ENCODE measurements at places on chromosomes 1 and 21.

- DNase-seq, result no peak
Measured at GRCh38 chr1:147568551-147568950, 27.2 kb downstream of the BCL9 start.

DNA sequence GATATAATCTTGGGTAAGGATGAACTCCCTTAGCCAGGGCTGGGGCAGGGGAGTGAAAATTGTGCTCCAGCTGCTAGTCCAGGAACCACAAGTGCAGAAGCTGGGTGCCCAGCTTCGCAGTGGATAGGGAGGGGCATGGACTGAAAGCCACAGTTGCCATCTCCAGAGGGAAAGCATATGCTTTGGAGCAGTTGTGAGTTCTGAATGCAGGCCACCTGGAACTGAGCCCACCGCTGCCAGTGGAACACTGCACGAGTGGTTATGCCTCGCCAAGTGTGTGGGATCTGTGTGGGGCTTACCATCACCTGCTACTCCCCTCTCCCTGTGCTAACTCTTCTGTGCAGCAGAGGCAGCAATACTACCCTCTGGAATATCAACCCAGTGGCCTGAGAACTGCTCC lies 158.4 kb upstream of the DPT start:
- no peak for DNase-seq

- no peak for DNase-seq
Measured at GRCh38 chr1:30755746-30756145, 1.8 kb downstream of the LAPTM5 start.

- no peak for DNase-seq
Measured at GRCh38 chr1:9731051-9731537, 79.6 kb downstream of the PIK3CD start.

GRCh38 chr21:38861989-38862683 lies 56.4 kb downstream of the ETS2 start:
- no peak for DNase-seq

GRCh38 chr1:205042911-205043806 lies at the start of gene CNTN2:
Gene CNTN2, plus strand, starts transcription at chr1:205043212. Its CDS starts 9,974 bp downstream, at chr1:205053186.
- DNase-seq, result peak; percentile 9

GRCh38 chr1:98133131-98133530 lies 212.3 kb upstream of the DPYD start:
- no peak for DNase-seq

DNA sequence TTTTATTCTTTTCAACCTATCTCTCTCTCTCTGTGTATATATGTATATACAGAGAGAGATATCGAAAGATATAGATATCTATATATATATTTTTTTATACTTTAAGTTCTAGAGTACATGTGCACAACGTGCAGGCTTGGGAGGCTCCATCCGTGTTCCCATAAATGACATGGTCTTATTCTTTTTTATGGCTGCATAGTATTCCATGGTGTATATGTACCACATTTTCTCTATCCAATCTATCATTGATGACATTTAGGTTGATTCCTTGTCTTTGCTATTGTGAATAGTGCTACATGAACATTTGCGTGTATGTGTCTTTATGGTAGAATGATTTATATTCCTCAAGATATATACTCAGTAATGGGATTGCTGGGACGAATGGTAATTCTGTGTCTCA lies 55.2 kb upstream of the GPR88 start:
- DNase-seq, result no peak

DNA sequence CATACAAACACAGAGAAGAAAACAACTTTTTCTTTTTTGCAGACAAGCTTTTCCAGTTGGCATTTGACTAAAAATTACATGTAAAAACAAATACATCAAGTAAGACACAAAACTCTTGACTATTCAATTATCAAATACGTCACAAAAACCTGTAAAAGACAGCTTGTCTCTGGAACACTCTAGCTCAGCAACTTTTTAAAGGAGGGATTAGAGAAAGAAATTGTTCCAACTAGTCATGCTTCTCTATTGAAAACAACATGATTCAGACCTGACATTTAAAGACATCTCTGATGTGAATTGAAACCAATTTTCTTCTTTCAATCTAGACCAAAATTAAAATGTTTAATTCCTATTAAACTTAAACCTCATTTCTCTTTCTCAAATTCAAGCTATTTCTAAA lies 30.3 kb downstream of the SMYD3 start:
- no peak for DNase-seq

DNA sequence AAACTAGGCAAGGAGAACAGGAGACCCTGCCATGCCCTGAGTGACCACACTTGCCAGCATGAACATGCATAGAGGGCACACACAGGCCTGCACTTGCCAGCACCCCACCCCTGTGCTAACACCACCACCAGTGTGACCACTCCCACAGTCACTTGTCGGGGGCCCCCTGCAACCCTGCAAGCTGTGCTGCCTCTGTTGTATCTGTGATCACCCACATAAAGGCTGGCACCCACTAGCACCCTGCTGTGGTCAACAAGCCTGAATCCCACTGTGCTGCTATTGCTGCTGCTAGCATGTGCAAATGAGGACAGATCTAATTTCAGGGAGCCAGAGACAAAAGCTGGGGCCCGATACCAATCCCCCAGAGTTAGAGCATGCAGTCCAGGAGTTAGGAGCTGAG lies 217.7 kb downstream of the GIPC2 start:
- DNase-seq, result no peak

DNA sequence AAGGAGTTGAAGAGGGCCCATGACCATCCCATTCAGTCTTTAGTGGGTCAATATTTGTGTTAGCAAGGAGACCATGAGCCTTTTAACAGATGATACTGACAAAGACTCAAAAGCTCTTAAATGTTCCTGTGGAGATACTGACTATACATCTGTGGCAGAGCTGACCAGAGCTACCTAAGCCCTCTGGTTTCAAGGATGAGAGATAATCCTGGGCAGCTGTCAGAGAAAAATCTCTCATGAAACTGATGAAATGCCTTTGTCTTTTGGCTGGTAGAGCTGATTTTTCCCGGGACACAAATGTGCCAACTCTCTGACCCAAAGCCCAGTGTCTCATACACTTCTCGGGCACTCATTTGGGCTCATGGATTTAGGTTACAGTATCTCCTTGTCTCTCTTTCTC lies 100.9 kb downstream of the XCL2 start:
- DNase-seq, result no peak

DNA sequence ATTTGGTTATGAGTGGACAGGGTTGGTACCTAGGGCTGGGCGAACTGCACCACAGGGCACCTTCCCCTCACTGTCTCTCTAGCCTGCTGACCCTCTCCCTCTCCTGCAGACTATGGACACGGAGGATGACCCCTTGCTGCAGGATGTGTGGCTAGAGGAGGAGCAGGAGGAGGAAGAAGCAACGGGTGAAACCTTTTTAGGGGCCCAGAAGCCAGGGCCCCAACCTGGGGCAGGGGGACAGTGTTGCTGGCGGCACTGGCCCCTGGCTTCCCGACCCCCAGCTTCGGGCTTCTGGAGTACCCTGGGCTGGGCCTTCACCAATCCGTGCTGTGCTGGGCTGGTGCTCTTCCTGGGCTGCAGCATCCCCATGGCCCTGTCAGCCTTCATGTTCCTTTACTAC lies 21.9 kb downstream of the DISP3 start:
- no peak for DNase-seq

DNA sequence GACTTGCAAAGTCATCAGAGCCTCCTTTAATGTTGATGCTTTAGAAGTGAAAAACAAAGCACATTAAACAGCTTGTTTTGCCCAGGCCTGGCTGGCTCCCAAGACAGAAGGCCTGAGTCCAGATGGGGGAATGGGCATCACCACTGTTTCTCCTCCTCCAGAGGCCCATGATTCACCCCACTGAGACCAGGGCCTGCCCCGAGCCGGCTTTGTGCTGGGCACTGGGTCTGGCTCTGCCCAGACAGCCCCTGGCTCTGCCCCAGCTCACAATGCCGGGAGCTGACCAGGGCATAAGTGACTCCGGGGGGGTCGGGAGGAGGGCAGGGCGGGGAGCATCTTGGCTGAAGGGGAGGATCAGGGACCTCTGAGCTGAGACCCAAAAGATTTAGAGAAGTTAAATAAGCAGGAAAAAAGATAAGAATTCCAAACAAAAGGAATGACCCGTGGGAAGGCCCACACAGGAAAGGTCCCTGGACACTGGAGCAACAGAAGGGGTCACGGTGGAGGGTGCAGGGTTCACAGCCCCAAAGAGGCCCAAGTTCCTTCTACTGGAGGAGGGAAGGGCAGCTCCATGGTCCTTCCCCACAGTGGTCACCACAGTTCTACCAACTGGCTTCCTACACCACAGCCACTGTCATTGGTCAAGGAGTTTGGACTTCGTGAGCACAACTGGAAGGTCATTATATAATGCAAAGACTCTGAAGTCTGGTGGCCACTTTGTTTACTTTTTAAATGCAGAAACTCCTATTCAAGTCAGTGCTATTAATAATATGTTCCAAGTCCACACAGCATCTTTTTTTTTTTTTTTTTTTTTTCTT lies 5.5 kb downstream of the C2CD2 start:
- DNase-seq, result no peak

GRCh38 chr1:106910798-106911197 lies 145.7 kb upstream of the PRMT6 start:
- no peak for DNase-seq

GRCh38 chr1:153364766-153365666 lies 7.4 kb downstream of the S100A9 start:
- no peak for DNase-seq

DNA sequence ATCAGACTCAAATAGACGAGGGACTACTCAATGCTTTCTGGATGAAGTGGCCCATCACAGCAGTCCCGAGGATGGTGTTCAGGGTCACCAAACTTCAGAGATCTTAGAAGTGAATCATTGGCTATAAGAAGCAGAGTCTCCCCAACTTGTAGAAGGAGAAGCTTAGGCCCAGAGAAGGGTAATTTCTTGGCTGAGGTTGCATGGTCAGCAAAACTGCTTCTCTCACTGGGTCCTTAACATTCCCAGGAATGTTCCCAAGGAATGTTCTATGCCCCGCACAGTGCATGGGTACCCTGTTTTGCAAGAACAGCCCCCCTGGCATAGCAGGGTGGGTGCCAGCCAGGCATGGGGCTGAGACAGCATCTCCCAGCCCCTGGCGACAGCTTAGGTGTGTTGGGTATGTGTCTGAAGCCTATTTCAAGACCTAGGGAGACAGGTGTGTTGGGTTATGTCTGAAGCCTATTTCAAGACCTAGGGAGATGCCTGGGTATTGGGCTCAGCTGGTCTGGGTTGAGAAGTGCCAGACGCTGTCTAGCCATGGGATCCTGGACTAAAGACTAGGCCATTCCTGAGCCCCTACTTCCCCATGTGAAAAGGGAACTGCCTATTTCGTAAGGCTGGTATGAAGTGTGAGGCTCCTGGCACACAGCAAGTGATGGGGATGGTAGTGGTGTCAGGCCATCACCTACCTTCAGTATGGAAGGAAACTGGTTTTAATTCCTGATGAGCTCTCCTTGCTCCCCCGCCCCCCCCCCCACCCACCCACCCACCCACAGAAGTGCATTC lies 26.1 kb downstream of the PADI6 start:
- no peak for DNase-seq

DNA sequence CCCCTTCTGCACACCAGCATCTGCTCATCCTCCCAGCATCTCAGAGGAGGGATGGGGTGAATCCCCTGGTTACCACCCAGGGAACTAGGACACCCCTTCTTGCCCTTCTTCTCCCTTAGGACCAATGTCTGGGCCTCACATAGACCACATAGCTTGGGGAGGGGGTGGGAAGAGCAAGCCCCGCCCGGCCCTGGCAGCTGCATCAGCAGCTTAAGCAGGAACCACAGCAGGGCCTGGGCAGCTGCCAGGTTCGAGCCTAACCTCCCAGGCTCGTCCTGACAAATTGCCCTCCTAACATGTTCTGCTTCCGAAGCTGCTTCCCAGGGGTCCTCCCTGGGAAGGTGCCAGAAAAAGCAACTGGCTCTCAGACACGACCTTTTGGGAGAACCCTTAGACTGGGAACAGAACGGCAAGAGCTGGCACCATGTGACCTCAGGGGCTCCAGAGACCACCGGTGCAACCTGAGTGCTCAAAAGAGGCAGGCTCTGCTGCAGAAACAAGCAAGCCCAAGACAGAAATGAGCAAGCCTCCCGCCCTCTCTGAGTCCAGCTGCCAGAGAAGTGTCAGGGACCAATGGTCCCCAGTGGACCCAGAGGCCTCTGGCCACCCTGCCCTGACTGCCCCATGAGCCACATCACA lies 18.4 kb upstream of the CLSTN1 start:
- DNase-seq, result peak; percentile 68

DNA sequence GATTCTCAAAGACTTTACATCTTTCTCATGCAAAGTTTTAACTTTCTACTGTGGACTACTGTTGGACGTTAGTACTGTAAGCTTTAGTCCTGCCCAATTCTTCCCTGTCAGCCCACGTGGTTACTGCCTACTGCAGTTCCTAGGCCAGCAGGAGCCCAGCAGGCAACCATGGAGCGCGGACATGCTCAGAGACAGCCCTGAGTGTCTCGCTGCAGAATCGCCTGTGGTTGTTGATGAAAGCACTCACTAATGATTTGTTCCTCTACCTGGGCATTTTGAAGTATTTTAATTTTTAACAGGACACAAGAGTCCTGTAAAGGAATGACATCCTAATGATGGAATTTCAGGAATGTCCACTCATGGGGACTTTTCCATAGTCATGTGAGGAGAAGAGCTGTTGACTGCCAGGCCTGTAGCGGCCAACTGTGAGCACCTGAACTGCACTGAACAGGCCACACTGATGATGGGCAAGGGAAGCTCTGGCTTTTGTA lies 44.1 kb downstream of the PGBD5 start:
- no peak for DNase-seq

GRCh38 chr1:156664046-156664766 lies 13.0 kb downstream of the NES start:
- no peak for DNase-seq

GRCh38 chr21:38688068-38688467 lies 117.7 kb upstream of the ETS2 start:
- peak; percentile 98 for DNase-seq

GRCh38 chr21:34008618-34009017 lies 64.8 kb upstream of the MRPS6 start:
- DNase-seq, result no peak

DNA sequence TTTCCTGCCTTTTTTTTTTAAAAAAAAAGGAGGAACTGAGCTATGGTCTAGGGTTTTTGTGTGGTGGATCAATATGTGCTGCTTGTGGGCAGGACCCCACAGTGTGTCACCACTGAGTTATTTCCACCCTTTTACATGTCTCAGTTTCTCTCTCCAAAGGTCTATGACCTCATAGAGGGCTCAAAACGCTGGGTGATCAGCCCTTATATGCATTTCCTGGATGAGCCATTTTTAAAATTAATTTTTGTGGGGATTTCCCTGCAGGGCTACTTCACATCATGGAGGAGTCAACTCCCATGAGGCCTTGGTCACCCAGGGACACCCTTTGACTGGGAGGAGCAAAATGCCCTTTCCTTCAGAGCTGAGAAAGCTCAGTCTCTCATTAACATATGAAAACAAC lies 20.7 kb upstream of the HAO2 start:
- no peak for DNase-seq
